Posterior vena cava (tissue), 2 donors: ENCODE measurements at places on chromosomes 13 and 19.

DNA sequence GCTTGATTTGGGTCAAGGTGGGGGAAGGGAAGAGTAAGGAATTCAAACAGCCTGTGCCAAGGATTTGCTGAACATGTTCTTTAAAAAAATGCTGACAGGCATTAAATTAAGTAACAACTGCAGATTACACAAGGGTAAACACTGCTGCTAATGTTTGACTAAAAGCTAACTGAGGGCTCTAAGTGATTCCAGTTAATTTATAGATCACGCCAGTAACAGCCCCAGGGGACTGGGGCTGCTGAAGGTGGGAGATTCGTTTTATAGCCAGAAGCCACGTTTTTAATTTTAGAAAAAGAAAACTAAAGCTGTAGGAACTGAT lies 321.7 kb downstream of the DLEU7 start:
- DNase-seq: no peak

GRCh38 chr13:111577956-111578605 lies 257.6 kb downstream of the TEX29 start:
- peak; percentile 60 for DNase-seq

- no peak for DNase-seq
Measured at GRCh38 chr13:97385854-97386253, 48.1 kb upstream of the RAP2A start.

DNA sequence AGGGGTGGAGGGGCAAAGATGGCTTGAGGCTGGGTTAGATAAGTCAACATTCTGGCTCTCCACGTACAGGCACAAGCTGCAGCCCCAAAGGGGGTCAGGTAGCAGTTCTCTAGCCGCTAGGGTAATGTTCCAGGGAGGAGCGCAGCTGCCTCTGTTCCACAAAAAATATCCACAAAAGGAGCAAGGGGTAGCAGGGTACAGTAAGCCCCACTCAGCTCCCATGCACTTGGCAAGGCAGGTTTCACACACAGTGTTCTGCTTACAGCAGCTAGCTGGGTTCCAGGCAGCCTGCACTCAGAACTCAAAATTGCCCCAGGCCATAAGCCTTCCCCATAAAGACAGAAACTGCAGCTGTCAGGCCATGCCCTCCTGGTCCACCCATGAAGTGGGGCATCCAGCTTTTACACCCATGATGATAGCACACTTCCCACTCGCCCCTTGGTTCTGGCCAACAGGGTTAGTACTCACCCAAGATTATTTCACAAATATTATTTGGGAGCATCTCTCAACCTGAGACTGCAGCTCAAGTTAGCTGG lies 130.0 kb downstream of the CYSLTR2 start:
- DNase-seq: no peak

DNA sequence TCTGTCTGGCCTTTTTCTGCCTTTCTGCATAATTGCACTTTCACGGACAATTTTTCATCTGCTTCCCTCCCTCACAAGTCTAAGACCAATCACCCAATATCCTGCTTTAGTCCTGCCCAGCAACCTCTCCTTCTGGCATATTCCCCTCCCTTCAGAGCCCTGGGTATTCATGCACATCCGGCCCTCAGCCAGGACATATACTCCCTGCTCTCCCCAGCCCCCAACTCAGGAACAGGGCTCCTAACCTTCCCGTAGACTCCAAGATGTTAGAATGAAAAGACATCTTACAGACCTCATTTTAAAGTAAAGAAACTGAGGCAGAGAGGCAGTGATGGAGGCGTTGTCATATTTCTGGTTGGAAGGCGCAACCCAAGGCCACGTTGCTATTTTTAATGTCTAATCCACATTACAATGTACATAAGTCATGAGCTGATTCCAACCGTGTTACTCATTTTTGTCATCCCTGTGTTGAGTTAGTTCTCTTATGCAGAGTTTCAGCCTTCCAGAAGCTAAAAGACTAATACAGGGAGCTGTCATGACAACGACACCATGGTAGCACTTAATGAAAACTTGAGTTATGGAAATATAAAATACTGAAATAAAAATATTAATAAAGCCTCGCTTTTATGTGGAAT lies 209.2 kb downstream of the TSHZ3 start:
- DNase-seq: no peak

DNA sequence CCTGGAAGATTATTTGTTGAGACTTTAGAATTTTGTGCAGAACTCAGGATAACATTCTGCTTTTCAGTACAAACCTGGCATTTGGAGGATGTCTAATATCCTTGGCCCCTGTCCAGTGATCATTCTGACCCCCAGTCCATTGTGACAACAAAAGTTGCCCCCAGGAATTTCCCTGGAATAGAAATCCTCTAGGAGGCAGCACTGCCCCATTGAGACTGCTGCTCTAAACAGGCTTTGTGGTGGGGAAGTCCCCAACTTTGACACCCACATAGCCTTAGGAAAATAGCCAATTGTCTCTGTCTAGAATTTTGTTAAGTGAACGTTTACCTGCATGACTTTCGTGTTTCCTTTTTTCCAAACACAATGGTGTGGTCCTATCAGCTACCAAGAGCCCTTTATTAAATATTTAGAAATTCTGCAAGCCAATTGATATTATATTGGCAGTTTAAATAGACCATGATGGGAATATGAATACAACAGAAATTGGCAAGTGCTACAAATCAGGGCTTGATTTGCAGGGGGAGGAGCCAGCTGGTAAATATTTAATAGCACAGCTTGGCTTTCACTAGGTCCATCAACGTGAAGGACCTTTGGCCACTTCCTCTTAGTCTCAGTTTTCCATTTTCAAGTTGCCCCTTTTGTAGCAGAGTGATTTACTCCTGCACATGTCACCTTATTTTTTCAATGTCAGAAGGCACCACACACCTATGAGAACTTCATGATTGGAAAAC lies 451.7 kb downstream of the EFNB2 start:
- no peak for DNase-seq

DNA sequence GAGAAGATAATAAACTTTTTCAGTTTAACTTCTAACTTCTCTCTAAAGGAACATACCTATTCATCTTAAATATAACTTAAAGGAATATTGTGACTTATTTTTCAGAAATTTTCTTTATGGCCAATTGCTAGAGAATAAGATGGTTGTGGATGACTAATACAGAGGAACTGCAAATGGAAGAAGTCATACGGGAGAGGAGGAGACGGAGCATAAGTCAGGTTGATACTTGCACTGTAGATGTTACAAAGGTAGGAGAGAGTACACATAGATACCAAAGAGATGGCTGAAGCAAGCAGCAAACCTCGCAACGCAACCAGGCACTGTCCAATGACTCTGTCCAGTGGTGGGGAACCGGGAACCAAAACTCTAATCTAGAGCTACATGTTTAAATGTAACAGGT lies 963.4 kb downstream of the PCDH9 start:
- no peak for DNase-seq

DNA sequence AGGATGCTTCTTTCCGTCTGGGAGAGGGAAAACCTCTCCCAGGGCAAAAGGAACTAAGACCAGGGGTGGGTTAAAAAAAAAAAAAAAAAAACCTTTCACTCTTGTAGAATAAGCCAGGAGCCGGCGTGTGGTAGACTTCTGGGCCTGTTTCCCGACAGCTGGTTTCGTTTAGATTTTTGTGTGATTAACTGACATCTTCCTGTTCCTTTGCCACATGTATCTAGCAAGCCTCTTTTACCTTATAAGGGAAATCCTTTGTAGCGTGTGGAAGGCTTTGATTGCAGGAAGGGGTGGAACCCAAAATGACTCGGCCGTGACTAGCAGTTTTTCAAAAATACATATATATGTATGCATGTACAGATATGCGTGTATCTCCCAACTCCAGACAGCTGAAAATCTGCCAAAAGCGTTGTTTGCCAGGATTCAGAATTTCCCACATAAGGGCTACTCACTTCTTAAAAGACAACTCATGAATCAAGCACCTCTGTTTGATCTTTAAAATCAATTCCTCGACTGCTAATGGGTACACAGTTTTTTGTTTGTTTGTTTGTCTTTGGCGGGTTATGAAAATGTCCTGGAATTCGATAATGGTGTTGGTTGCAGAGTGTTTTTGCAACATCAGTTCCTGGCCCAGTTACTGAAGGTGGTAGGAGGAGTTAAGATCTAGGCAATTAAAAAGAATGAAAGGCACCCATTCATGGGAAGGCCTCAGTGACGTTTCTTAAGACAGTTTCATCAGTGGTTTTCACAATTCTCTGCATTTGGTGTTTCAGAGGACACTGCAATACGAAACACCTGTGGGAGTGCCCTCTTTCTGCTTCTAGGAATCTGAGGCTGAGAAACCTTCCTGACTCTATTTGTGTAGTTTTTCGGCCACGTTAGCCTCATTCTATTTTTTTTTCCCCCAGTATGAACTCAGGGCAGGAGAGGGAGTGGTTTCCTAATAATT lies 2.7 kb downstream of the TPM4 start:
- DNase-seq: no peak

DNA sequence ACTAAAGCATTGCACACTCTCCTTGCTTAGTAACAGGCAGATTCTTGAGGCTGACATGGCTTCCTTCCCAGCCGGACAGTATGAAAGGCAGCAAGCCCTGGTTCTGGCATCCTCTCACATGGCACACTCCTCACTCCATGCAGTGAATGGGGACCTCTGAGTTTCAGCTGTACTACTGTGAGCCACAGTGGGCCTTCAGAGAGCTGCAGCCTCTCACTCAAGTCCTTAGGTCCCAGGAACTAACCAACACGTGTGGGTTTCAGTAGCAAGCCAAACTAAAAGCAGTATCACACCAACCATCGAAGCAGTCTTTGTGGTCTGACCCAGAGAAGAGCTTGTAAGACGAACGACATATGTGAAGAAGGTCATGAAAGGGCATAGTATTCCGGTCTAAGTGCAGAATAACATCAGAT lies 128.2 kb downstream of the TBC1D4 start:
- DNase-seq: no peak

GRCh38 chr19:15260939-15261338 lies 28.7 kb upstream of the EPHX3 start:
- DNase-seq: no peak

- no peak for DNase-seq
Measured at GRCh38 chr13:21395953-21396352, 63.1 kb downstream of the ZDHHC20 start.

GRCh38 chr13:23660249-23660648 lies 90.0 kb downstream of the TNFRSF19 start:
- DNase-seq: no peak

DNA sequence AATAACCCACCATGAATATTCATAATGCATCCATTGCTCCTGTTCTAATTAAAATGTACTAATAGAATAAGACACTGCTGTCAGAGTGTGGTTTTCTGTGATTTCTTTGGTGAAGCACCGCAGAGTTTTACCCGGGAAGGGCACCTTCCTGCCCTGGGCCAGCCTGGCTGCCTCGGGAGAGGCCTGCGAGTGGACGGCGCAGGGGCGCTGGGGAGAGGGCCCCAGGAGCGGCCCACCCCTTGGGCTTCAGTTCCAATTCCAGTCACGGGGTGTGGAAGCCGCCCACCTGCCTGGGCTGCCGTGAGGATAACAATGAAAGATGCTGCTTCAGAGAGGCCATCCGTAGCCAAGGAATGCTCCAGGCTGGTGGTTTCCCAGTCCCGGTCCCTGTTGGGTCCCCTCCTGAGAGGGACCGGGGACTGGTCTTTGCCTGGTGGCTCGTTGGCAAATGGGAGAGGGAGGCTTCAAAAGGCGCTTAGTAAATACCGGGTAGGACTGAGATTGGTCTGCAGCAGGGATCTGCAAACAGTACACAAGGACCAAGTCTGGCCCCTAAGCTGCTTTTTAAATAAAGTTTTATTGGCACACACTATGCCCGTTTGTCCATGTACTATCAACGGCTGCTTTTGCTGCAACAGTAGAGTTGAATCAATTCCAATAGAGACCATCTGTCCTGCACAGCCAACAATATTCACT lies 18.0 kb downstream of the TCF3 start:
- DNase-seq: no peak

DNA sequence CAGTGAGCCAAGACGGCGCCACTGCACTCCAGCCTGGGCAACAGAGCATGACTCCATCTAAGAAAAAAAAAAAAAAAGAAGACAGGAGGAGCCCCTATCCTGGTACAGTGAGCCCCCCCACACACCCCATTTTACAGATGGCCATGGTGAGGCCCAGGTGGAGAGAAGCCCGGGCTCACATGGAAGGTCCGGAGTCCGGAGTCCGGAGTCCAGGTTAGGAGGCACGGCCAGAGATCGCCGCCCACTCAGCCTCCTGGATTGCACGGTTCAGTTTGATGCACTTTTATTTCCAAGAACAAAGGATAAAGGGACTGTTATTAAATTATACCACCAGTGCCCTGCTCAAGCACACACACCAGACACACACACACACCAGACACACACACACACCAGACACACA lies 11.3 kb upstream of the BTBD2 start:
- no peak for DNase-seq

DNA sequence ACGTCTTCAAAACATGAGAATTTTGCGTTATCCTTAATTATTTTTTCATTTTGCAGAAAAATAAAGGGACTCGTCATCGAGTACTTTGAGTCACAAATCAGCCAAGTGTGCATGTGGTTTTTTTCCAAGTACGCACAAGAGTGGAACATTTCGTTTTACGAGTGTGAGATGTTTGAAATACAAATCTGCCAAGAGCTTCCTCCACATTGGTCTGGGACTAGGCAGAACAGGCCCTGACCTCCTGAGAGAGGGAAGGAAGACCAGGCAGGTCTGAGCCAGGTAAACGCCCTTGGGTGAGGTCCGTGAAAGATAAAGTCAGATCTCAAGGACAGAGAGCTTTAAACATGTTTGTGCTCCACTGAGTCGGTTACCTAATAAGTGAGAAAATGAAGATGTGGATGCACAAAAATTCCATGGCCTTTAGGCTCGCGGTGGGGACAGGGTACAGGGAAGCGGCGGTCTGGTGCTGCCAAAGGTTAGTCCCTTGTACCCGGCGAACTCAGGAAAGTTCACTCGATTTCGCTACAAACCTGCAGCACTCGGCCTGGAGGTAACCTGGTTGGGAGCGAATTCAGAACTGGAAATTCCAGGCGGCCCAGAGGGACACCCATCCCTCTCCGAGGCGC lies 473 bp upstream of the ITM2B start:
- no peak for DNase-seq

- DNase-seq: no peak
Measured at GRCh38 chr19:3055741-3056416, 6.4 kb downstream of the TLE5 start.

DNA sequence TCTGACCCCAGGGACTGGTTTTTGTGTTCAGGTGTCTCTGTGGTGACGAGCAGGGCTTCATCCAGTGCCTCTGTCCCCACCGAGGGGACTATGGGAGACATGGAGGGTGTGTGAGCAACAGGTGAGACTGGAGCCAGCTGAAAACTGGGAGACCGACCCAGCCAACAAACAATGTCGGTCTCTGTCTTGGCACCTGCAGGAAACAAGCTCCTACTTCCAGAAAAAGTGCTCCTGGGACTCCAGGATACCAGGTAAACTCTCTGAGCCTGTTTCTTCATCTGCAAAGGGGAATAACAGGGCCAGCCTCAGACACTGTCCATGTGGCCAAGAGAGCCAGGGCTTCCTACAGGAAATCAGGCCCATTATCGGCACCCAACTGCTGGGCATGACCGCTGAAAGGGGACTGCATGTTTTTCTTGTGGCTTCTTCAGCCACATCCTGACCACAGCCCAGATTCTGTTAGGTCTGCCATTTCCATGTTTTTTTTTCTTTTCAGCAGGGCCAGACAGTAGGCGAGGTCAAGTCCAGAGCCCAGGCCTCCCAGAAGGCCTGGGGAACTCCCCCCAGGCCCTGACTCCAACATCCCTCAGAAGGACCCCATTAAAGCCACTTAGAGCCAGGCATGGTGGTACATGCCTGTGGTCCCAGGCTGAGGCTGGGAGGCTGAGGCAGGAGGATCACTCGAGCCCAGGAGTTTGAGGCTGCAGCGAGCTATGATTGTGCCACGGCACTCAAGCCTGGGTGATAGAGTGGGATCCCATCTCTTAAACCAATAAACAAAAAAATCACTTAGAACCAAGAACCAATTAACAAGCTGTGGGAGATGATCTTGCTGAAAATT lies 836 bp upstream of the BST2 start:
- DNase-seq: no peak

- no peak for DNase-seq
Measured at GRCh38 chr13:66659701-66660467, 570.3 kb downstream of the PCDH9 start.
